ENCODE measurements at places on chromosomes 7 and 10.

- no peak for DNase-seq
These were observed 16.4 kb downstream of the NACAD start for GRCh38 chr7:45072131-45073030.

DNA sequence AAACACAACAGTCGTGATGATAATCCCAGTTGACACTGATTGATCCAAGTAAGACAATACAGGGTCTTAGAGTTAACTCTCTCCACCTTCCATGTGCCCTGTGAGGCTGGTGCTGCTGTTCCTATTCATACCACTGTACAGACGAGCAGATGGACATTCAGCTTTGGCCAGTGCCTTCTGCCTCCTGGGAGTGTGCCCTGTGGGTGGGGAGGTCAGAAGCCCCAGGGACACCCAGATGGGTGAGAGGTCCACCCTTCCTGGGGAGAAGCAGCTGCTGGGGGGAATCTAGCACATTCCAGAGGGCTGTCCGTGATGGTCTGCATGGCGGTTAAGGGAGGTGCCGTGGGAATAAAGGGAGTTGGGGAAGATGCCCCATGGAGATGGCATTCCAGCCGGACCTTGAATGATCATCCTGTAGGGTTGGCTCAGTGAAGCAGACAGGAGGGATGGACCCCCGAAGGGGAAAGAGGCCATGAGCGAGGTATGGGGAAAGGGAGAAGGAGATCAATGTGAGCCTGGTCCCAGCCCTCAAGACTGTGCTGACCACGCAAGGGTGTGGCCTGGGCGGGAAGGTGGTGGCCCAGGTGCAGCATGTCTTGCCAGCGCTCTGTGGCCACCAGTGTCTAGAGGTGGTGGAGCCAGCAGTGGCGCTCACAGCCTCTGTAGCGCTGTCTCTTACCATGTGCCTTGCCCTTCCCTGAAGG is 74.0 kb downstream of the ADCY1 start:
- DNase-seq, result no peak

DNA sequence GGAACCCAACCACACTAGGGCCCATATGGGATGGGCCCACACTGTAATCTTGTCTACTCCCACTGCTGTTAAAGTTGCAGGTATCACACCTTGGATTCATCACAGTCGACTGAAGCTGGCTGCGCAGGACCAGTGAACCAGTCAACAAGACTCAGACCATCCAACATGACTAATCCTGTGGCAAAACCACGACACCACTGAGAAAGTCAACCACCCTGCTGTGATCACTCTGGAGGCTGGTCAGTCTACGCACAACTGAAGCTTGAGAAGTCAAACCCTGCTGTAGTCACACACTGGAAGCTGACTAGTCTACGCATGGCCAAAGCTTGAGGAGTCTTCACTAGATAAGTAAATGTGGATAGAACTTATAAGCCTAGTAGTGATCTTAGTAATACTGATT is 9.6 kb upstream of the CYREN start:
- DNase-seq, result no peak

- peak; percentile 19 for DNase-seq
These were observed 2.3 kb downstream of the HKDC1 start for GRCh38 chr10:69222157-69223027.

DNA sequence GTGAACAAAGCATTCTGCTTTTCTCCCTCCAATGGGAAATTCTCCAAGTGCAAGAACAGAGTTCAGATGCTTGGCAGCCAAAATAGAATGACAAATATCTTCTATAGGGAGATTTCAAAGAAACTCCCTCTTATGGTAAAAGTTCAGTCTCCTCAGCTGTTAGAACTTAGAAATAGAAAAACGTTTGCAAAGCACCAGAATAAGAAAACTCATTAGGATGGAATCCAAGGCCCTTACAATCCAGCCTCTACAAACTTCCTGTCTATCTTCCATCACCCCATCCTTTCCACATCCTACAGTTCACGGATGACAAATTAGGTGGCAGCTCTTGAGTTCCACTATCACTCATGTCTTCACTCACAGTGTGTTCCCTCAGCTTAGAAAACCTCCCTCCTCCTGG is 25.7 kb downstream of the FAM13C start:
- no peak for DNase-seq

DNA sequence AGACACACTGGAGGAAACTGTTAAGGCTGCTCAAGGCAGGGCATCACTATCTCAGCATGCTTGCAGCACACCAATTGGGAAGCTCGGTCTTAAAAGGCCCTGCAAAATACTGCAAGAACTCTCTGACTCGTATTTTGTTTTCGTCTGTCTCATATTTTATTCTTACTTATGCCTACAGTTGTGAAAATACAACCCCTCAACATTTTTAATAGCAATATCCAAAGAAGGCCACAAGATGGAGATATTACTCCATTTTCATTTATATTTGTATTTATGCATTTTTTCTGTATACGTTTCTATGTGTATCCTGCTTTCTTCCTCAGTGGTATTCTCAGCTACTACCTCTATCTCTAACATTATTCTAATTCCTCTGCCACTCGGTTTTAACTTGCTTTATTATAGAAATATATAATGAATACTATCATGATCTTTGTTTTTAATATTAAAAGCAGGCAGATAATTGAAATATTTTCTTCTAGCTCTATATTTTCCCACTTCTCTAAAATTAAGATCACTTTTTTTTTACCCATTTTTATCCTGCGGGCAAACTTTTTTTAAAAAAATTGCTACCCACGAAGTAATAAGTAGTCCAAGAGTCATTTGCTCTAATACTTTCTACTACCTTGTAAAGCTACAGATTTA is 10.0 kb downstream of the DNAJC1 start:
- peak; percentile 7 for DNase-seq

DNA sequence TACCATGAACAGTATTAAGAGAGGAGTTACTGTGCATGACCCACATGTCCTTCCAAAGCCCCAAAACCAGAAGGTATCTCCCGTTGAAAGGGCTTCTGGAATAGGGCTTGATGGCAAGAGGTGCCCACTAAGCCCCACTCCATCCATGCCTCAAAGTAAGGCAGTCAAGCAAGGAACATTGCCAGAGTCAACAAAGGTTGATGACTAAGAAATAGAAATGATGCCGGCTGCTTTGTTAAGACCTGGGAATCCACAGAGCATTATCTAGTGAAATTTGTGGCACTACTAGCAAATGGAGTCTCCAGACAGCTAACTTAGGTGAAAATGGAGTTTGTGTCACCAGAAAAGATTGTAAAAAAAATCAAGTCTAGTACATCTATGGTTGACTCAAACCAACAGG is 6.2 kb downstream of the SFR1 start:
- no peak for DNase-seq

DNA sequence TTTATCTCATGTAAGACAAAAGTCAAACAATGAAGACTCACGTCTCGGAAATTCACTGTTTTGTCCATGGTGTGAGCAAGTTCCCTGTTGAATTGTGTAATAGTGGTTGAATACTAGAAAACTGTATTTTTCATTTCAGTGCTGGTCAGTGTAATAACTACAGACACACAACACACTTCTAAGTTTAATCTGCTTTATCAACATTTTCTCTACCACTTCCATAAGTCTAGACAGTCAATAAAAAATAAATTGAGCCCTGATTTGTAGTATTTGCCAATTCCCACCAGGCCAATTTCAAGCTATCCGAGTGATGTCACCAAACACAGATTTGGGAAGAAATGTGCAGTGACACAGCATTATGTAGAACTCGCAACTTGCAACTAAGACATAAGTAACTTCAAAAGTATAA is 81.9 kb downstream of the GPR141 start:
- DNase-seq, result no peak

- no peak for DNase-seq
These were observed 243.6 kb downstream of the BICC1 start for GRCh38 chr10:58756130-58756719.

DNA sequence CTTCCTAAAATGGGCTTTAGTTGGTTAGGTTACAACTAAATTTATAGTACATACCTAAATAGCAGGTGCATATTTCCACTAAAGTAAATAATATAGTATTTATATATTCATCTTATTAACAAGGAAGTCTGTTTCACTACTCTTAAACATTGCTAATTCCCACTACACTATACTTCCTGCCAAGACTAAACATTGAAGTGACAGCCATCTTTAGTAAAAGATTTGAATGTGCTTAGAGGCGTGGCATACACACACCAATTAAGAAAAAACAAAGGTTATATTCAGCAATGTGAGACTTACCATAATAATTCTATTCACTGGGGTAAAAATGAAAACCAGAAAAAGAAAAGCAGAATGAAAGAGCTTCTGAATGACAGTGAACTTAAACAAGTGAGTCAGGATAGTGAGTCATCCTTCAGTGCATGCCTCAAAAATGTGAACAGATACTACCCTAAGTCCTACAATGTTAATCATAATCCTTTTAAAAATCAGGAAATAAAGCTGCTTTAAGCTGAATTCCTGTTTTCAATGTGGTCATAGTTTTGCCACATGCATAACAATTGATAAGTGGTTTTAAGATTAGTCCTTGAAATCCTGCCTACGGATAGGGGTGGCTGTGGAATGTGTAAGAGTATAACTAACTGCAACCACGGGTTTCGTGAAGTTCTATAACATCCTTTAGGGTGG is 59.4 kb downstream of the USP6NL start:
- no peak for DNase-seq

DNA sequence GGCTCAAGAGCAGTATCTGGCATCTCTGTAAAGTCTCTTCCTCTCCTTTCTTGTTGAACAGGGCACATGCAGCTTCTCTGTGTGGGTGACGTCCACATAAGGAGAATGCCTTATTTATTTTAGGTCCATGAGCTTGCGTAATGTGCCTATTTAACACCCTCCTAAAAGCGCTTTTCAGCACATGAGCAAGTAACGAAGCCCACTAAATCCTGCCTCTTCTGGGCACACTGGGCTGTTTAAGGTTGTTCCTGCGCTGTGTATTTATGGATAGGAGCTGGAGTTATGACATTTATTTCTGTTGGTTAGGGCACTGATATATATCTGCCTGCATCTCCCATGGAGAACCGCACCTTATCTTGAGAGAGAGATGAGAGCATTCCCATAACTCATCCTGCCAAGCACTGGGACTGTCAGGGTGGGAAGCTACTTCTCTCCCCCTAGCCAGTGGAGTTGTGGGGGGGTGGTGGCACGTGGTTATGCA is 76.1 kb downstream of the LRRC4 start:
- DNase-seq, result no peak

DNA sequence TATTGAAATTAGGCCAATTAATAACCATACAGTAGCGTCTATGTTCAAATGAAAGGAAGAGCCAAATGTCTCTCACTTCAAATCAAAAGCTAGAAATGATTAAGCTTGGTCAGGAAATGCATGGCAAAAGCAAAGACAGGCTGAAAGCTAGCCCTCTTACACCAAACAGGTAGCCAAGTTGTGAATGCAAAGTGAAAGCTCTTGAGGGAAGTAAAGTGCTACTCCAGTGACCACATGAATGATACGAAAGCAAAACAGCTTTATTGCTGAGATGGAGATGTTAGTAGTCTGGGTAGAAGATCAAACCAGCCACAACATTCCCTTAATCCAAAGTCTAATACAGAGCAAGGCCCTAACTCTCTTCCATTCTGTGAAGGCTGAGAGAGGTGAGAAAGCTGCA is 123.8 kb downstream of the TEX36 start:
- DNase-seq, result no peak

GRCh38 chr10:114577133-114577532 is 80.9 kb downstream of the ABLIM1 start:
- DNase-seq, result no peak

DNA sequence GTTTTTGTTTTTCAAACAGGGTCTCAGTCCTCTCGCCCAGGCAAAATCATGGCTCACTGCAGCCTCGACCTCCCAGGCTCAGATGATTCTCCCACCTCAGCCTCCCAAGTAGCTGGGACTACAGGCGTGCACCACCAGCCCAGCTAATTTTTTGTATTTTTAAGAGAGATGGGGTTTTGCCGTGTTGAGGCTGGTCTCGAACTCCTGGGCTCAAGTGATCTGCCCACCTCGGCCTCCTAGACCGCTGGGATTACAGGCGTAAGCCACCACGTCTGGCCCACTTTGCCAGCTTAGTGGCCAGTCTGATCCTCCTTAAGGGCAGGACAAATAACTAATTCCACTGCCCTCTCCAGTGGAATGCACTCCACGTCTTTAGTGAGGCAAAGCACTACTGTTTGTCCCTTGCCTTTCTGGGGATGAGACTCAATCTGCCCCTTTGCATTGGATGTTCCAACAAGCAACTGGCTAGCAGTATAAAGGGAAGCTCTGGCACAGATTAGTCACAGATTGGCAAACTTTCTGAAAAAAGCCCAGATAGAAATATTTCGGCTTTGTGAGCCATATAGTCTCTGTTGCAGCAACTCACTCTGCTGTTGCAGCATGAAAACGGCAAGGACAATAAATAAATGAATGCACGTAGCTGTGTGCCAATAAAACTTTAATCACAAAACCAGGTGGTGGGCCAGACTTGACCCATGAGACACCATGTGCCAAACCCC is 143.8 kb upstream of the RHEB start:
- DNase-seq, result no peak

- DNase-seq, result no peak
These were observed 84.3 kb upstream of the PODXL start for GRCh38 chr7:131640686-131641085.

- DNase-seq, result no peak
These were observed 6.9 kb upstream of the ZKSCAN1 start for GRCh38 chr7:100008525-100008924.

DNA sequence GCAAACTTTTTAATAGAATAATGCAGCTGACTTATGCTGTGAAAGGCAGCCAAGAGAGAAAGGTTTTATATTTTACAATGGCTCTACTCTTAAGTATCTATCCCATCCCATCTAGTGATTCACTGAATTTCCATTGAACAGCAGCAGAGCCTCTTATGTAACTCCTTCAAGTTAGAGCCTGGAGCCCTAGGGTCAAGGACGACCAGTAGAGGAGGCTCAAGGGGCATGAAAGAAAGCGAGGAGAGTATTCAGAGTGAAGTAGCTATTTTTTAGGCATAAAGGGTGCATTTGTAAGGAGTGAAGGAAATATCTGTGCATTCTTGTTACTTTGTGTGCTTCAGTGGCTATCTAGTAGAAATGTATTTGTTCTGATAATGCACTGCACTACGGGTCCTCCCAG is 180.2 kb upstream of the TPK1 start:
- no peak for DNase-seq

DNA sequence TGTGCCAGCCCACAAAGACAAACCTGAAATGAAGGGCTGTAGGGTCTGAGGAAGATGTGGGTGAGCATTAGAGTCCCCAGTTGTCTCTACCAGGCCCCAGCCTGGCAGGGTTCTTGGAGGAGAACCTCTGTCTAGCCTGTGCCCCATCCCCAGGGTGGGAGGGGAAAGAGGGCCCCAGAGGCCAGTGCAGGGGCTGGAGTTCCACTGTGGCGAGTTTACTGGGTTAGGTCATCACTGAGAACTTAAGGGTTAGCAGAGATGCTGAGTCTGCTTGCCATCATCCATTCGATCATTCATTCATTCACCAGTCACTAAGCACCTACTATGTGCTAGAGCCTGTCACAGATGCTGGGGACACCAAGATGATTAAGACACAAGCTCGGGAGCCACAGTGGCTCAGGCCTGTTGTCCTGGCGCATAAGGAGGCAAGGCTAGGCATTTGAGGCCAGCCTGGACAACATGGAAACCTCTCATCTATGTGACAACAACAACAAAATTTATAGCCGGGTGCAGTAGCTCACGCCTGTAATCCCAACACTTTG is 2.6 kb downstream of the ANKRD2 start:
- no peak for DNase-seq

All from NCI-H1417 treated with DMSO at 0.1 percent for 48 hours (cell line).